ENCODE measurements at places on chromosomes 4 and X.

DNA sequence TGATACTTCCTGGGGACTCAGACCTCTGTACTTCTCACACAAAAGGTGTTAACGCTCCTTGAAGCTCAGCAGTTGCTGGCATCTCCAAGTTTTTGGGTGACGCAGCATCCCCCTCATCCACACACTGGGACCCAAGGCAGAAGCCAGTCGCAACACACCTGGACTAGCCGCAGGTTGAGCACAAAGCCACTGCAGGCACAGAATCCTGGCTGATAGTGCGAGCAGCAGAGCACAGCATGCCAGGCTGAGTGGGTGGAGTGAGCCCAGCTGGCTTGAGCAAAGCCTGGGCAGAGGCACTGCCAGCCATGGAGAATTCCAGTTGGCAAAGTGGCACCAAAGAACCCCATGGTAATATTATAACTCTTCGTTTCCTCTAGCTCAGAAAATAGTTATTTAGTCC, 873.2 kb upstream of the NDST4 start:
- no peak for DNase-seq

DNA sequence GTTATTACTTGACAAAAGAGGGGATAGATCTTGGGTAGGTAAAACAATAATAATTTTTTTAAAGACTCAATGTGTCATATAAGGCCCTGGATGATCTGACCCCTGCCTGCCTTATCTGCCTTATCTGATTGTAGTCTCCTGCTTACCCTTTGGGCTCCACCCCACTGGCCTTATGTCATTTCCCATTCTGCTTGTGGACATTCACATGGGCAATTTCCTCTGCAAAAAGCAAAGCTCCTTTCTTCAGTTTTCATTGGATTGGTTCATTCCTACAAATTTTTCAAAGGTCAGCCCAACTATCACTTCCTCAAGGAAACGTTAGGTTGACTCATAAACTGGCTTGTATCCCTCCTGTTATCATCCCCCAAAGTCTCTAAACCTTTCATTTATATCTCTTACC, 15.7 kb upstream of the TET2 start:
- no peak for DNase-seq

- no peak for DNase-seq
Observed at GRCh38 chr4:19746377-19746776, 505.3 kb upstream of the SLIT2 start.

GRCh38 chrX:125374169-125374568, 54.5 kb downstream of the TEX13C start:
- DNase-seq = no peak

- DNase-seq = no peak
Observed at GRCh38 chr4:150004481-150004880, 73.8 kb upstream of the DCLK2 start.

DNA sequence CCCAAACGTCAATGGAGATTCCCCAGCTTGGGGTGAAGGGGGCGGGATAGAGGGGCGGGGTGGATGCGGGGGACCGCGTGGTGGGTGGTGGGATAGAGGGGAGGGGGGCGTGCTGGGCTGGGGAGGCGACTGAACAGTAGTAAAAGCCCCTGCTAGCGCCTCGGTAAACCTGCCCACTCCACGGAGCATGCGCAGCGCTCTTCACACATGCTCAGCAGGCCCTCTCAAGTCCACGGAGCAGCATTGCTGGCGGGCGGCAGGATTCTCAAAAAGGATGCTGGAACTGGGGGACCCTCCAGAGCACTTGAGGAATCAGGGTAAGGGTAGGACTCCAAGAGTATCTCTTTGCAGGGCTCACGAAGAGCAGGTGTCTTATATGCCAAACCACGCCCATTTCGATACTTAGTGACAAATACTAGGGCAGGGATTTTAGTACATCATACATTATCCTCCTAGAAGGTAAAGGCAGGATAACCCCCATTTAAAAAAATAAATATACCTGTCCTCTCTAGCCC, 378 bp upstream of the RPS6KA6 start:
- peak; percentile 69 for DNase-seq

DNA sequence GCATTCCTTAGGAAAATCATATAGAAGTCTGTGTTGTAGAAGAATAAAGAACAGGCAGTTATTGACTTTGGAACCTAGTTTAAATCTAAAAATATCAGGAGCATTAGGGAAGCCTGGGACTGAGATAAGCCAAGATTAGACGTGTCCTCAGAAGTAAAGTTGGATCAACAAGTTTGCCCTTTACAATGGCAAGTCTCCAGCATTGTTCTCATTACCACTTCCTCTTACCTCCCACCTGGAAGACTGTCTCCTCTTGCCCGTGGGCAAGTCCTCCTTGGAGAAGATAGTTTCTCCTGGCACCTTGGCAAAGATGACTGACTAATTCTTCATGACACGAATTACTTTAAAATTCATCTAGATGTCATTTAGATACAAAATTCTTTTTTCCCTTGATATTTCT, 37.8 kb downstream of the CNKSR2 start:
- no peak for DNase-seq

DNA sequence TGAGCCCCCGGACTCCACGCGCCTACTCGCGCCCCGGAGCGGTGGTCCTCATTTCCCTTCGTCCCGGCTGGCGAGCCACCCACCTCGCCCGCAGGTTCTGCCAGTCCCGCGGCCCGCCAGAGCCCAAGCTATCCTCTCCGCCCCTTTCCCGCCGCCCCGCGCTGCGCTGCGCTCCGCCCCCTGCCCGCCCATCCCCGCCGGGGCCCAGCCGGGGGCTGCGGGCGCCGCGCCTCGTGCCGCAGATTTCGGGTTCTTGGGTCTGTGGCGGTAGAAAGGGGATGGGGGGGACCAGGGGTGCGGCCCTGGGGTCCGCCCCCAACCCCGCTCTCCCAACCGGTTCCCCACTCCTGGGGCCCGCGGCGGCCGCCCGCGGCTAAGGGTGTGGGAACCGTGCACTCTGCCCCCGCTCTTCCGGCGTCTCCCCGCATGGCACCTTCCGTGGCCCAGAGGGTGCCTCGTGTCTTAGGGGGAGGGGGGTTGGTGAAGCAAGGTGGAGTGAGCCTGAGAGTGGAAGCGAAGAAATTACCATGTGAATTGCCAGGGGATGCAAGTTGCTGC, 650.8 kb upstream of the DIPK2B start:
- peak; percentile 36 for DNase-seq

DNA sequence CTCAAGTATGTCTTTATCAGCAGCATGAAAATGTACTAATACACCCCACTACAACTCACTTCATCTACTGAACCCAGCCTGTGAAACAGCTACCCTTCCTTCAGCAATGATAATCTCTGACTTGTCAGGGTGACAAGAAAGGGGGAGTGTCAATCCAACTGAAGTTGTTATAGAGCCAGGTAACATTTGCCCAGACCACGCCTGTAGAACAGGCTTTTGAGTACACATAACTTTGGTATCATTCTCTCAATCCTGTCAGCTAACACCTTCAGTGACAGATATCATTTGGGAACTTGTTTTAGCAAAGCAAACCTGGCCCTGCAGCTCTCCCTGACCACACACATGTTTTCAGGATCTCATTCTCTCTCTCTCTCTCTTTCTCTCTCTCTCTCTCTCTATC, 592.2 kb downstream of the SMARCA1 start:
- peak; percentile 6 for DNase-seq

DNA sequence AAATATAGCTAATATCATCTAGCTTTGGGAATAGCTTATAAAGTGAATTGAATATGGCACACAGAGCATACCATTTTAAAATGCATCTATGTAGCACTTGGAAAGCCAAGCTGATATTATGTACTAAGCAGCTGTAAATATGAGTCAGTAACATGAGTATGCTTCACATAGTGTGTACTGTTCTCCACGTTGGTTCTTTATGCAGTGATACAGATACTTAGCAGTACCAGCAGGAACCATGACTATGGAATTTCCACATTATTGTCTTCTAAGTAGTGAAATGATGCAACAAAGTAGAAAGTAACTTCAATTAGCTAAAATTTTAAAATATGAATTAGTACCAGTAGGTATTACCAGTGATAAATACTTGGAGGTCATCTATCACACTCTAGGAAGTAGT, 320.1 kb downstream of the BMPR1B start:
- DNase-seq = no peak

GRCh38 chr4:112550728-112551127, 34.7 kb upstream of the NEUROG2 start:
- DNase-seq = no peak

- DNase-seq = no peak
Observed at GRCh38 chrX:29542152-29542551, 673.2 kb upstream of the MAGEB2 start.

- no peak for DNase-seq
Observed at GRCh38 chr4:151468715-151469696, 60.0 kb downstream of the FHIP1A start.

- no peak for DNase-seq
Observed at GRCh38 chrX:66221856-66222255, 57.8 kb downstream of the HEPH start.

DNA sequence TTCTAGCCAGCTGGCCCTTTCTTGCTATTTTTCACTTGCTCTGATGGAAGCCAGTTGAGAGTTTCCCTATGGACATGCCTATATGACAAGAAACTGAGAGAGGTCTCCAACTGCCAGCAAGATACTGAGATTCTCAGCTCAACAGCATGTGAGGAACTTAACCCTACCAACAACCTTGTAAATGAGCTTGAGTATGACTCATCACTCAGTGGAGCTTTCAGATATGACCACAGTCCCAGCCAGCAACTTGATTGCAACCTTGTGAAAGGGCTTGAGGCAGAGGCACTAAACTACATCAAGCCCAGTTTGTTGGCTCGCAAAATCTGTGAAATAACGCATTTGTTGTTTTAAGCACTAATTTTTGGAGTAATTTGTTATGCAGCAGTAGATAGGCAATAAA, 175.8 kb downstream of the COMMD8 start:
- no peak for DNase-seq

GRCh38 chrX:17414839-17415238, 39.8 kb downstream of the NHS start:
- DNase-seq = peak; percentile 28

DNA sequence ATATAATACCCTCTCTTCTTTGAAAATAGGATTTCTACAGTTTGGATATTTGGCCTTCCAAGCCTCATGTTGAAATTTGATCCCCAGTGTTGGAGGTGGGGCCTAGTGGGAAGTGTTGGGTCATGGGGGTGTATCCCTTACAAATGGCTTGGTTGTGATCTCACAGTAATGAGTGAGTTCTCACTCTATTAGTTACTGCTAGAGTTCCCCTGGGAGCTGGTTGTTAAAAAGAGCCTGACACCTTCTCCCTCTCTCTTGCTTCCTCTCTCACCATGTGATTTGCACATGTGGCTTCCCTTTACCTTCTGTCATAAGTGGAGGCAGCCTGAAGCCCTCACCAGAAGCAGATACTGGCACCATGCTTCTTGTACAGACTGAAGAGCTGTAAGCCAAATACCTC, 73.9 kb downstream of the HDAC8 start:
- DNase-seq = no peak

GRCh38 chr4:14110407-14110806, 482.9 kb upstream of the BOD1L1 start:
- DNase-seq = no peak

GRCh38 chr4:6472008-6472386, 417 bp downstream of the PPP2R2C start:
- DNase-seq = no peak

- no peak for DNase-seq
Observed at GRCh38 chr4:3254302-3255131, 5.6 kb downstream of the MSANTD1 start.

- no peak for DNase-seq
Observed at GRCh38 chr4:31467781-31468180, 747.6 kb downstream of the PCDH7 start.

- DNase-seq = no peak
Observed at GRCh38 chrX:133602881-133603280, 187.6 kb upstream of the GPC4 start.

GRCh38 chr4:948936-949300, 16.7 kb downstream of the TMEM175 start:
- DNase-seq = no peak

- DNase-seq = no peak
Observed at GRCh38 chrX:109384699-109385098, 97.2 kb downstream of the GUCY2F start.
